ENCODE measurements at places on chromosomes 7 and 10.
A peak's percentile ranks its signal among the peaks of the same experiment; 100 is the strongest.

GRCh38 chr10:76398043-76398710 lies 966.8 kb downstream of the LRMDA start:
- no peak for DNase-seq

DNA sequence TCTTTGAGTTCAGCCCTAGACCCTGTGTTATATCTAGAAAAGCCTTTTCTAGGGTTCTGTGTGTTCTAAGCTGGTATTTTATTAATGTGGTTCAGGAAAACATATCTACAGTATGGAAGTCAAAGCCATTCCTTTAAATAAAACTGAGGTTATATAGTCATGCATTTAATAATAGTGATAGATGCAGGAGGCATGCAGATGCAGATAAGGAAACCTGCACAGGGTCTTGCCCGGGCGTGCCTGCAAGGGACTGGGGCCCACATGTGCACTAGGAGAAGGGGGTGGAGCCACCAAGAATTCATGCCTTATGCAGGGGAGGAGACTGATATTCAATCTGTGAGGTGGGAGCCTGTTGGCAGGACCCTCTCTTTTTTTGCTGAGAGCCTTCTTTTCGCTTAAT lies 171.5 kb downstream of the PRPF18 start:
- no peak for DNase-seq

- DNase-seq, result no peak
These were observed 67.3 kb downstream of the SMURF1 start for GRCh38 chr7:99076615-99077014.

GRCh38 chr7:143341842-143342241 lies 20.7 kb downstream of the FAM131B start:
- DNase-seq, result no peak

DNA sequence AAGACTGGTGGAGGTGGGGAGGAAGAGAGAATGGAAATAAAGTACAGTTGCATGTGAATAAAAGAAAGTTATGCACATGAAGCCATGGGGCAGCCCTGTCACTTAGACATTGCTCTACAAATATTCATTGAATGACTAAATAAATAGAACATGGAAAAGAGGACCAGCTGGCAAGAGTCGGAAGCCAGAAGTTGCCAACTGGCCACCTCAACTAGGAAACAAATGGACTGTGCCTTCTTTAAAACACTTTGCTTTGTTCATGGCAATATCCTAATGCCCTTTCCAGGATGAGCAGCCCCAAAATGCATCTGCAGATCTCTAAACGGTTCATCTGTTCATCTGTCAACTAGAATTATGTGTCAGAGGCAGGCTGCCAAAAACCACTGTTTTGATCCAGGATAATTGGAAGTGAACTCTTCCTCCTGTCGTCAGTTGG lies 157.3 kb downstream of the NOC3L start:
- DNase-seq, result no peak

DNA sequence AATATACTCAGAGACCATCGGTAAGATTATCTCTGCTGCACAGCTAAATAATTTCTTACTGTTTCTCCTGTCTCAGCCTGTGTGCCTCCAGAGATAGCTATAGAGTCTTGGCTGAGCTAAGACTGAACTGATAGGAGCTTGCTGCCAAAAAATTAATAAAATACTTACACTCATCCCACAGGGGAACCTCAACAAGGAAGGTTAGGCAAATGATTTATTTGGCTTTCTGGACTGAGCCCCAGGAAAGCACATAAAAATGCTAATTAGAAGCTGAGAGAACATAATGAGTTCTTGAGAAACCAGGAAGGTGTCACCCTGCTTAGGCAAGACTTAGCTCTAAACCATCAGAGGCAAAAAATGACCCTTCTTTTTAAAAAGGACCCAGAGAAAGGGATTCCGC lies 534.5 kb downstream of the TNS3 start:
- DNase-seq, result no peak

- no peak for DNase-seq
These were observed 17.2 kb upstream of the GIMAP8 start for GRCh38 chr7:150432915-150433892.

DNA sequence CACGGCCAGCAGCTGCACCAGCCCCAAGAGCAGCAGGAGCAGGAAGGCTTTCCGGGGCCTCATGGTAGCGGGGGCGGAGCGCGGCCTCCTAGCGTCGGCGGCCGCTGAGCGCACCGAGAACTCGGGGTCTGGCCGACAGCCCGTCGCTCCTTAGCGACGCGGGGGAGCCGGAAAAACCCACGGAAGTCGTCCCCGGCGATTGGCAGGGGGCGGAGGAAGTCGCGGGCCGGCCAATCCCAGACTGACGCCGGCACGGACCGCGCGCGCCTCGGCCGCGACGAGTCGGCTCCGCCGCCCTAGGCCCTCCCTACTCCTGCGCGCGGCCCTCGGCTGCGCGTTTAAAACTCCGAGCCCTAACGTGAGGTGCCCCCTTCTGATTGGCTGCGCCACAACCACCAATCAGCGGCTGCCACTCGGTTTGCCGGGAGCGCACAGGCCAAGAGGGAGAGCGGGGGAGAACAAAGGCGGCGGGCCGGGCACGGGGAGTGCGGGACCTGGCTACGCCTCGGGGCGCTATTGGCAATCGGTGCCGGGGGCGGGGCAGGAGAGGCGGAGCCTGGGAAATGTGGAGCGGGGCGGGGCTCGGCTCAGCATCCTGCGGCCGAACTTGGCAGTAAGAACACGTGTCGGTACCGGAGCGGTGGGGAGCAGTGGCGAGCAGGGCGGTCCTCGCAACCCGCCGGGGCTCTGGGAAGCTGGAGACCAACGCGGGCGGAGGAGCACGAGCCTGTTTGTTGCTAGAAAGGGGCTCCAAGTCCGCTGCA lies at the start of gene PDIA4:
Gene PDIA4, minus strand, starts transcription at position 160 of the 764 bp plus-strand sequence. Its CDS starts 97 bp downstream, at position 63.
- DNase-seq, result peak; percentile 100

- no peak for DNase-seq
These were observed 98.4 kb downstream of the PIP4K2A start for GRCh38 chr10:22615819-22616499.
